ENCODE measurements at places on chromosomes 16 and 17. TPM values are rescaled to one million over a fixed set of nuclear protein-coding genes. Genes with fewer than 3 reads are reported as not detected.

GRCh38 chr17:57108671-57109392 lies 23.8 kb downstream of the AKAP1 start:
- no peak for DNase-seq

DNA sequence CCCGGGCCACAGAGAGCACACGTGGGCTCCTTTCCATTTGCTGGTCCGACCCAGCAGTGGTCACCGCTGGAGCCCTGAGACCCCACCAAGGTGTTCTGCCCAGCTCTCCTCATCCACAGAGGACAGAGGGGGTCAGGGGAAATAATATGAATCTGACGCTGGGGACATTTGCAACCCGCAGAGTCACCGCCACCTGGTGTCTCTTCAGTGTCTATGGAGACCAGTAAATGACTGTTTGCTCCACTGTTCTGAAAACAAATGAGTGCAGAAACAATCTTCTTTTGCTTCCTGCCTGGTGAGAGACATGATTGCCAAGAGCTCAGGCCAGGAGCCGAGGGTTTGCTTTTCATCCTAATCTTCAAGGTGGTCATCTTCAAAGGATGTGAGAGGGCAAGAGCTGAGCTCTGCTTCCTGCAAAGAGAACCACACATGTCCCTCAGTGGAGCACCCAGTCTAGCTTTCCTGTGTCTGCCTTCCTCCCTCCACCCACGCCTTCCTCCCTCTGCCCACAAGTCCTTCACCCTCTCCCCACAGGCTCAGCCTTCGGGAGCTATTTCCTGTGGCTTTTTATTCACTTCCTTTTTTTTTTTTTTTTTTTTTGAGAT lies 14.7 kb upstream of the KLHDC4 start:
- peak; percentile 71 for DNase-seq

GRCh38 chr17:7479213-7480088 lies at the start of gene ZBTB4:
TSS of gene ZBTB4 (minus strand) at chr17:7479631. CDS start at chr17:7466801, 12,830 bp downstream.
- peak; percentile 82 for DNase-seq

DNA sequence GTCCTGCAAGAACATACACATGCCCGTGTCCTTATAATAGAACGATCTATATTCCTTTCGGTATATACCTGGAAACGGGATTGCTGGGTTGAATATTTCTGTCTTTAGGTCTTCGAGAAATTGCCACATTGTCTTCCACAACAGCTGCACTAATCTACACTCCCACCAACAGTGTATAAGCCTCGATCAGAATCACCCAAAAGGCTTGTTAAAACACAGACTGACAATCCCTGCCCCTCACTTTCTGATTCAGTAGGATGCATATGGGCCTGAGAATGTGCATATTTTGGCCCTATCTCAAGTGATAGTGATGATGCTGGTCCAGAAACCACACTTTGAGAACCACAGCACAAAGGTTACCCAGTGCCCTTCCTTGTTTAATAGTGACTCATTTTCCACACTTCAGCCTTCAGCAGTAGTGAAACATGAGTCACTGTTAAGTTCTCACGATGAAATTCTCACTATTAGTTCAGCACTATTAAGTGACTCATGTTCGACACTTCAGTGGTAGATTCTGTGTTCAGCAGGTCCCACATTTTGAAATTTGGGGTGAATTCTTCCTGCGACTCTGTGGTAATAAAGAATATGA lies 215.6 kb downstream of the GRIN2A start:
- no peak for DNase-seq

DNA sequence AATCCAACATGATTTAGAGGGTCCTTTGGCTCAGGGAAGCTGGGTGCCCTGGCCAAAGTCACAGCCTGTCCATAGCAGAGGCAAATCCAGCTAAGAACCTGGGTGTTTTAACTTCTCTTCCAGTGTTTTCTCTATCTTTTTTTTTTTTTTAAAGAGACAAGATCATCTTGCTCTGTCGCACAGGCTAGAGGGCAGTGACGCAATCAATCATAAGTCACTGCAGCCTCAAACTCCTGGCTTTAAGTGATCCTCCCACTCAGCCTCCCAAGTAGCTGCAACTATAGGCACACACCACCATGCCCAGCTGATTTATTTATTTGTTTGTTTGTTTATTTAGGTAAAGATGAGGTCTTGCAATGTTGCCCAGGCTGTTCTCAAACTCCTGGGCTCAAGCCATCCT lies 14.8 kb upstream of the GRIN2A start:
- DNase-seq, result no peak

GRCh38 chr17:81167638-81168037 lies 1.6 kb upstream of the AATK start:
- no peak for DNase-seq

DNA sequence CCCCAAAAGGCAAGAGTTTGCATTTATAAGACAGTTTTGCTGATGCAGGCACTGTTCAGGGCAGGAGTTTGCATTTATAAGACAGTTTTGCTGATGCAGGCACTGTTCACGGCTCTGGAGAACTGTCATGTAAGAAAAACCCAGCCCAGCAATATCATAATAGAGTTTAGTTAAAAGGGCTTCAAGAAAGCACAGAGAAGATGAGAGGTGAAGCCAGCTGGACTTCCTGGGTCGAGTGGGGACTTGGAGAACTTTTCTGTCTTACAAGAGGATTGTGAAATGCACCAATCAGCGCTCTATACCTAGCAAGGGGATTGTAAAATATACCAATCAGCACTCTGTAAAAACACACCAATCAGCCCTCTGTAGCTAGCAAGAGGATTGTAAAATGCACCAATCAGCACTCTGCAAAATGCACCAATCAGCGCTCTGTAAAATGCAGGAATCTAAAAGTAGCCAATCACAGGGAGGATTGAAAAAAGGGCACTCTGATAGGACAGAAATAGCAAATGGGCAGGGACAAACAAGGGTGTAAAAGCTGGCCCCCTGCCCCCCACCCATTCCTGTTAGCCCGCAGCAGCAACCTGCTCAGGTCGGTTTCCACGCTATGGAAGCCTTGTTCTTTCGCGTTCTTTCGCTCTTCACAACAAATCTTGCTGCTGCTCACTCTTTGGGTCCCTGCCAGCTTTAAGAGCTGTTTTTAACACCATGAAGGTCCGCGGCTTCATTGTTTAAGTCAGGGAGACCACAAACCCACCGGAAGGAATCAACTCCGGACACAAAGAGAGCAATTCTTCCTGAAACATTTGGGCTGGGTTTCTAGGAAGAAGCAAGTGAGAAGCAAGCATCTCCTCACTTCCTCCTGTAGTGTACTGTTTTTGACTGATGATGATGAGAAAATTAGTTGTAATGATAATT lies 1.8 kb upstream of the CBX1 start:
- peak; percentile 54 for DNase-seq

DNA sequence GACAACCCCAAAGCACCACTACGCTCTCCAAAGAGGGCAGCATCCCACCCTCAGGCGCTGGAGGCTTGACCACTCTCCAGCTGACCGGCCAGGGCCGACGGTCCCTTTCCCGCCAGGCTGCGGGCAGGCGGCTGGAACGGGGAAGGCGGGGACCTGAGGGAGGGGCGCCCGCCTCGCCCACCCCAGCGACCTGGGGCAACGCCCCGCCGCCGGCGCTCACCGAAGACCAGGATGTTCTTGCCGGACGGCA lies 431 bp downstream of the DYNC1LI2 start:
- no peak for DNase-seq

DNA sequence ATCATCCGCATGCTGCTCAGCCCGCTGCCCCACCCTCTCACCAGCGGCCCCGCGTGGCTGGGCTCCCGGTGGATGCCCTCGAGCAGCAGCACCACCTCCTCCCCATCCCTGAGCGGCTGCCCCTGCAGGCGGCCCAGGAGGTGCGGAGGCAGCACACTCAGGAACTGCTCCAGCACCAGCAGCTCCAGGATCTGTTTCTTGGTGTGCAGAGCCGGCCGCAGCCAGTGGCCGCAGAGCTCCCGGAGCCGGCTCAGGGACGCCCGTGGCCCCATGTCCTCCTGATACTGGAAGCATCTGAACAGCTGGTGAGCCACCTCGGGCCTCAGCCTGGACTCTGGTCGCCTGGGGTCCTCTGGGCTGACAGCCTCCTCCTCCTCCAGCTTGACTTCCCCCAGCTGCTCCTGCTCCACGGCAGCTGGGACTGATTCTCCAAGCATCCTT lies 6.6 kb downstream of the ZSCAN10 start:
- no peak for DNase-seq

DNA sequence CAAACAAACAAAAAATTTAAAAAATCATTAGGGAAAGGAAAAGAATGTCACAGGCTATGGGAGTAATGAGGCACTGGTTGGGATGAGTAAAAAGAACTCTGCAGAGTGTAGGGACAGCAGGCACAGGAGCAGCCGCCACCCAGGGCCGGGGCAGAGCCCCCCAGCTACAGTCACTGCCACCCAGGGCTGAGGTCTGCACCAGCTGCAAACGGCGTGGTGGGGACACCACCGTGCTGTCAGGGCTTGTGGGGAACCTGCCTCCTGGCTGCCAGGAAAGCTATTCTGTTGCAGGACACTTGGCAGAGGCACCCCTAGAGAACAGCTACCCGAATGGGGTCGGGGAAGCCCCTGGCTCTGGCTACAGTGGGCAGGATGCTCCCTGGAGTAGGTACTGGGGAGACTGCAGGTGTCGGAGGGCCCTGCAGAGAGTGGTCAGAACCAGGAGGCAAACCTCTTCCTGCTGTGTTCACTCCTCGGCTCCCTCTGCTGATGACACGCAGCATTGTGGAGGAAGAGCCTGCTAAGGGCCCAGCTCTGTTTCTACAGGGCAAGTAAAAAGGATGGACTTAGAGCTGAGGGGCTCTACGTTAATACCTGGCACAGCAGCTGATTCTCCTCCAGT lies 32.3 kb upstream of the CAPN15 start:
- DNase-seq, result no peak

- DNase-seq, result no peak
Measured at GRCh38 chr16:84704253-84704652, 4.5 kb downstream of the USP10 start.

DNA sequence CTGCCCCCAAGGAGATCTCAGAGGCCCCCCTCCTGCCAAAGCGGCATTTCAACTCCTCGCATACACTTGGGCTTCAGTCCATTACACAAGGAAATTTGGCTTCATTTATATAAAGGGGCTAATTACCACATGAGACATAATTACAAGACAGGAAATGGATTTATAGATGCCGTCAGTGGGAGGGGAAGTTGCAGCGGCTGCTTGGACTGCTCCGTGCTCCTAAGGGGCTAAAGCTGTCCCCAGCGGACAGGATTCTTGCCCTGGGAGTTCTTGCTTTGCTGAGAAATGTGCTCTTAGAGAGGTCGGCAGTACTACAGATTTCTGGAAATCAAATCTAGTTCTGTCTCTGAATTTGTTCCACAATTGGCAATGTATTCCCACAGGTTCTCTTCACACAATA lies 57.2 kb upstream of the NLK start:
- DNase-seq, result peak; percentile 12

GRCh38 chr17:29138184-29138955 lies 41.8 kb downstream of the MYO18A start:
- peak; percentile 55 for DNase-seq

DNA sequence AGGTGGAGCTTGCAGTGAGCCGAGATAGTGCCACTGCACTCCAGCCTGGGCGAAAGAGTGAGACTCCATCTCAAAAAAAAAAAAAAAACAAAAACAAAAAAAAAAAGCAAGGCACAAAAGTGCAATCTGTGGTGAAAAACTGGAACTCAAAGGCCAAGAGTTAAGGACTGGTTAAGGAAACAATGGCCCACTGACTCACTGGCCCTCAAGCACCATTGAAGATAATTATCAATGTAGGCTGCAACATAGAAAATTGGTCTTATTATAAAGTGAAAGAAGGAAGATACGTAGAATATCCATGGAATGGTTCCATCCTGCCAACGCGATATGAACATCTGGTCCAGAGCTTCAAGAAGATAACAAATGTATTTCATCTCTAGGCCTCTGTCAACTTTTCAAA lies 444.2 kb downstream of the SOX9 start:
- DNase-seq, result no peak

- DNase-seq, result no peak
Measured at GRCh38 chr16:74999219-74999608, 390 bp downstream of the ZNRF1 start.

DNA sequence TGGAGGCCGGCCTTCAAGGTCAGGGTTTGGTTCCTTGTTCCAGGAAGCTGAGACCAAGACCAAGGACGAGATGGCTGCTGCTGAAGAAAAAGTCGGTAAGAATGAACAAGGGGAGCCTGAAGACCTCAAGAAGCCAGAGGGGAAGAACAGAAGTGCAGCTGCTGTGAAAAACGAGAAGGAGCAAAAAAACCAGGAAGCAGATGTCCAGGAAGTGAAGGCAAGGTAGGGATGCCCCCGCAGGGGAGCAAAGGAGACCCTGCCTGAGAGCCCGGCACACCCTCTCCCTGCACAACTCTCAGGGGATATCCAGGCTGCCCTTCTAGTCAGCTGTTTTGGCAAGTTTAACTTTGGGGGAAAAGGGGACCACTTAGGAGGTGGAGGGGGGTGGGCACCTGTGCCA lies 29.0 kb downstream of the RNF213 start:
- DNase-seq, result no peak

GRCh38 chr17:75032720-75033280 lies 14.0 kb downstream of the ATP5PD start:
- DNase-seq, result no peak

DNA sequence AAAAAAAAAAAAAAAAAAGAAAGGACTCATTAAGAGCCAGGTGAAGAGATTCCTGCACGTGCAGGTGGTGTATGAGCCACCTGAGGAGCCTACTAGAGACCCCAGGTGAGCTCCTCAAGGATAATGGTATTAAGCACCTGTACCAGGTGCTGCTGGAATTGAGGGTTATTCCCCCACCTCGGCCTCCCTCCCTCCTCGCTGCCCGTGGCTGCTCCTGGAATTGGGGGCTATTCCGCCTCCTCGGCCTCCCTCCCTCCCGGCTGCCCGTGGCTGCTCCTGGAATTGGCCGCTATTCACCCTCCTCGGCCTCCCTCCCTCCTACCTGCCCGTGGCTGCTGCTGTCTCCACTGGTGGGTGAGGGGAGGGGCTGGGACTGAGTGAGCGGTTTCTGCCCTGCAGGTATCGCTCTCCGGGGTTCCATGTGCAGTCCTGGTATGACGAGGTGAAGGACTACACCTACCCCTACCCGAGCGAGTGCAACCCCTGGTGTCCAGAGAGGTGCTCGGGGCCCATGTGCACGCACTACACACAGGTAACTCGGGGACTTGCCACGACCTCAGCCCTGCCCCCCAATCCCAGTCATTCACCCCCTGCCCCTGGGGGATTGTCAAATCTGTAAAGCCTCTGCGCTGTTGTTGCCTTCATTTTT lies 29.3 kb downstream of the CRISPLD2 start:
- no peak for DNase-seq

Gene CCL17
- not detected for total RNA-seq

Gene CD300LB
- total RNA-seq, result 0.12 TPM

Gene CACNA1H
- total RNA-seq, result 0.07 TPM

Gene GFAP
- not detected for total RNA-seq

Gene WRAP53
- total RNA-seq, result 17.2 TPM

Gene LRRC37A
- total RNA-seq, result 22.1 TPM
